ENCODE measurements at places on chromosomes 13 and 19.

GRCh38 chr13:26257049-26257448 is 3.1 kb downstream of the CDK8 start:
- DNase-seq, result no peak

DNA sequence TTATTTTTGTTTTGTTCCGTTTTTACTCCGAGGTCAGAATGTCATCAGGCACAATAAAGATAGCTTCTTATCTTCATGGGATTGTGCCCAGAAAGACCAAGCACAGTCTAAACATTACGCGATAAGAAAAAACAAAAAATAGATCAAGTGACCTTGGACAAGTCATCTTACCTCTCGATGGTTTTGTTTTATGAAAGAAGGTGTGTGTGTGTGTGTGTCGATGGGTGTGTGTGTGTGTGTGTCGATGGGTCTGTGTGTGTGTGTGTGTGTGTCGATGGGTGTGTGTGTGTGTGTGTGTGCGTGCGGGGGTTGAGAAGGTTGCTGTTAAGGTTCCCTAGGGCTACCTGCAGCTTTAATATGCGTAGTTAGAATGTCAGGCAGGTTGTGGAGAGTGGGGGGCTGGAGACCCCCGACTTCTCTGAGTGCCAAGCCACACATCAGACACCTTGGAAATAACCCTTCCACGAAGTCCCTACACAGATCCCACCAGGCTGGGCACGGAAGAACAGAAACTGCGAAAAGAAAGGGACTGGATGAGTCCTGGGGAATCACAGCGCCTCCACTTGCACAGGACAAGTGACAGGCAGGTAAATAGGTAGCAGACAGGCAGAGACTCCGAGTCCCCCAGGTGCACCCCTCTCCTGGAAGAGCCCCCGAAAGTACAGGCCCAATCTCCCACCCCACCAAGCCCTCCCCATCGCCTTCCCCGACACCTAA is 458 bp upstream of the ATP8A2 start:
- no peak for DNase-seq

GRCh38 chr19:1418951-1419738 is 11.8 kb downstream of the DAZAP1 start:
- no peak for DNase-seq

- DNase-seq, result no peak
These were observed 4.9 kb upstream of the ERCC1 start for GRCh38 chr19:45428384-45429231.

DNA sequence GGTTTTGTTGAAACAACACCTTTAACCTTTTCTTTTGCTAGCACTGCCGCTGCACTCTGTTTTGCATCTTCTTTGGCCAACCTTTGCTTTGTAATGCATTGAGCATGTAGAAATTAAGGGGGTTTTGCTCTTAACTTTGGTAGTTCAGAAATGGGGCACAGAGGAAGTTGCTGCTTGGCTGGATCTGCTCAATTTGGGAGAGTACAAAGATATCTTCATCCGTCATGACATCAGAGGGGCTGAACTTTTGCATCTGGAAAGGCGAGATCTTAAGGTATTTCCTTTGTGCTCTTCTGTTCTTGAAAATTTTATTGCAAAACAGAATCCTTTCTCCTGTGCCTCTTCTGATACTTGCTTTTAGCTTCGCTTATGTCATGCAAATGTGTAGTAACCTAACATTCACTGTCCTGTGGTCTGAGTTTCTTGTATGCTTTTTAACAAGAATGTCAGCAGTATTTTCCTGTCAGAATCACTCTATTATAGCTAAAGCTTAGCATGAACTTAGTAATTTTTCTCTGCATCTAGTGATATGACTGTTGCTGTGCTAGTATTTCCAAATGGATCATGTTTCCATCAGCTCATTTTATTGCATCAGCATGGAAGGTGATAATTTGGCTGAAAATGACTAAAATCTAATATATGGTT is 50.7 kb upstream of the AKAP11 start:
- DNase-seq, result no peak

DNA sequence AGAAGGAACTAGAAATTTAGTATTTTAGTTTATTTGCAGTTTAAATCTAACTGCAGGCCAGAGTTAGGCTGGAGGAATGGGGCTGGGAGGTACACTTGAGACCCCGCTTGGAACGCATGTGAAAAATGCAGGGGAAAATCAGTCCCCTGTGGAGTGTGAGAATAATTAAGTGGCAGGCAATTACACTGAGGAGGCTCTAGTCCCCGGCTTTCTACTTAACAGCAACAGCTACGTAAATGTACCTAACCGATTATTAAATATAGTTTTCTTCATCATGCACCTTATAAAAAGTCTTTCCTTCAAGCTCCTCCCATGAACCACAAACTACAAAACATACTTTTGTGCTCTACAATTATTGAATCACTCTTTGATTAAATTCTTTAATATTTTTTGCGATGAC is 804 bp downstream of the ZNF708 start:
- peak; percentile 2 for DNase-seq

DNA sequence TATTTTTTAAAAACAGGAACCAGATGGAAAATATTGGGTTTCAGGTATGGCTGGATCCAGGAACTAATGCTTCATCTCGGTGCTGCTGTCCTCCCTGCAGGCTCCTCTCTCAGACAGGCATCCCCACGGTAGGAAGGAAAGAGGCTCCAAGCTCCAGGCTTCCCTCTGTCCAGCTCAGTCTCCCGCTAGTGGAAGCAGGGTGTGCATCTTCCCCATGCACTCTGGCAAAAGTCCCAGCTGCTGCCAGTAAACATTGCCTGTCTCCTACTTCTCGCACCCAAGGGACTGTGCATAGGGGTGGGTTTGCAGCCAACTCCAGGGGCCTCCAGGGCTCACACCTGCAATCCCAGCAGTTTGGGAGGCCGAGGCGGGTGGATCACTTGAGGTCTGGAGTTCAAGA is 29.2 kb downstream of the IL12RB1 start:
- DNase-seq, result no peak

- peak; percentile 75 for DNase-seq
These were observed 22.8 kb upstream of the CD70 start for GRCh38 chr19:6613711-6614110.

- DNase-seq, result no peak
These were observed 2.1 kb downstream of the DNAJB1 start for GRCh38 chr19:14516048-14516534.

- no peak for DNase-seq
These were observed 101.9 kb downstream of the PTPRS start for GRCh38 chr19:5238700-5239099.

- peak; percentile 96 for DNase-seq
These were observed 67.1 kb downstream of the RASA3 start for GRCh38 chr13:114065141-114065925.

GRCh38 chr19:18843960-18844359 is 12.2 kb downstream of the UPF1 start:
- DNase-seq, result no peak

DNA sequence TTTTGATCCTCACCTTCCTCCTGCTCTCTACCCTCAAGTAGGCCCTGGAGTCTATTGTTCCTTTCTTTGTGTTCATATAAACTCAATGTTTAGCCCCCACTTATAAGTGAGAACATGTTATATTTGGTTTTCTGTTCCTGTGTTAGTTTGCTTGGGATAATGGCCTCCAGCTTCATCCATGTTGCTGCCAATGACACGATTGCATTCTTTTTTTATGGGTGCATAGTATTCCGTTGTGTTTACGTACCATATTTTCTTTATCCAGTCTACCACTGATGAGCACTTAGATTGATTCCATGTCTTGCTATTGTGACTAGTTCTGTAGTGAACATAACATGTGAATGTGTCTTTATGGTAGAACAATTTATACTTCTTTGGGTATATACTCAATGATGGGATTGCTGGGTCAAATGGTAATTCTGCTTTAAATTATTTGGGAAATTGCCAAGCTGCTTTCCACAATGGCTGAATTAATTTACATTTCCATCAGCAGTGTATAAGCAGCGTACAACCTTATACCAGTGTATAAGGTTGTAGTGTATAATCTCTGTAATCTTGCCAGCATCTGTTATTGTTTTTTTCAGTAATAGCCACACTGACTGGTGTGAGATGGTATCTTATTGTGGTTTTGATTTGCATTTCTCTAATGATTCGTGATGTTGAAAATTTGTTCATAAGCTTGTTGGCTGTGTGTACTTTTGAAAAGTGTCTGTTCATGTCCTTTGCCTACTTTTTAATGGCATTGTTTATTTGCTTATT is 288.9 kb downstream of the KCNRG start:
- DNase-seq, result no peak

DNA sequence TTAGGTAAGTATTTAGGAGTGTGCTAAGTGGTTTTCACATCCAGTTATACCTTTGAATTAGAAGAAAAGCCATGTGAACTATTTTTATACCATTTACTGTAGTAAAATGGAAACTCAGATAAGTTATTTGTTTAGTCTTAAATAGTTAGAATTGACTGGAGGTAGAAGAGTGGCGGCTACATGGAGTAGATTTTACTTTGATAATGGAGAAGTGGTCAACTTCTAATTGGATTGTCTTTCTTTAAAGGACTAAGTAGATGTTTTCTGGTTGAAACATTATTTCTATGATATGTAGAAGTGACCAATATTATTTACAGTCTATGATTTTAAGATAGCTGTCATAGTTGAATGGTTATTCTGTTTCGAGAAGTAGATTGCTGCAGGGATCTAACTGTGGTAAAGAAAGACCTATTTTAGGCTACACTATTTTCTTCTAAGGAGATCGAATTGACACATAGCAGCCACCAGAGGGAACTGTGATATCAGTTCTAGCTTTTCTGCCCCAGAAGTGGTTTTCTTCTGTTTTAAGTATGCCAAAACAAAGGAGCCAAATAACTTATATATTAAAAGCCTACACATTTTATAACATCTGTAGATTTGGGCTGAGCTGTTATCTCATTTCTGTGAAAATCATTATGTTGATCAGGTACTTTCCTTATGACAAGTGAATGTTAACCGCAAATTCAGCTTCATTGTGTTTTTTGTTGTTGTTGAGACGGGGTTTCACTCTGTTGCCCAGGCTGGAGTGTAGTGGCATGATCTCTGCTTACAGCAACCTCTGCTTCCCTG is 26.1 kb downstream of the ZMYM2 start:
- DNase-seq, result peak; percentile 29

DNA sequence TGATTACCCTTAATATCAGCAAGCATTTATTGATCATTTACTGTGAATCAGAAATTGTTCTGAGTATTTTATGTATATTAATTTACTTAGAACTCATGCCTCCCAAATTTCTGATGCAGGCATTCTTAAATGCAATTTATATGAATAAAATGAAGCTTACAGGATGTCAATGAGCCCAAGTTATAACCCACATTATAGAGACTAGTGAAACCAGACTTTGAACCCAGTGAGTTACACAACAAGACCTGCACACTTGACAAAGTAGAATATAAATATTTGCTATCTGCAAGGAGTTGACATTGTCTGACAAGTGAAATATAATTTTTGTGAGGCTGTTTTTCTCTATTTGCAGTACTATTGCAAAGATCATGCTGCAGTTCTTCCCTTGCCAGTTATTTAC is 656.0 kb downstream of the GPC5 start:
- DNase-seq, result no peak

DNA sequence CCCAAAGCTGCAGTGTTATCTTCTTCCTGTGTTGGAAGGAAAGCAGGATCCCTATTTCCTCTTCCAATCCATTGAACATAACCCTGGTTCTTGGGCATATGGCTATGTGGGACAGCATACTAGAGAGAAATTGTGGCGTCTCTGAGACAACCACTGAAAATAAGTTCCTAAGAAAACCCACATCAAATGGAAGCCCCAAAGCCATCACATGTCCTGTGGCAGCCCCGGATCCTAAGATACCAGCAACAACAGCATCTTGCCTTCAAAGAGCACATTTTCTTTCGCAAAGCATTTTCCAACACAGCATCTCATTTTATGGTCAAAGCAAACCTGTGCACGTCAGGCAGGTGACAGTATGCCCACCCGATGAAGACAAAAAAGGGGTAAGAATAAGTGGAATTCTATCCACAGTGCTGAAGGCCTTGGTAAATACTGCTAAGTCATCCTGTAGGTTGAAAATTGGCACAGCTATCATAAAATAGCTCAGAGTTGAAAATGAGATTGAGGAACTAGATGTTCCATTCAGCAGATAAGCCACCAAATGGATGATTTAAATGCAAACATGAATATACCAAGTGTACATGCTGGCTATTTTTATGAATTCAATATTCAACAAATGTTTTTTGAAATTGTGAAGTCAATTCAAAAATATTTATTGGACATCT is 232.2 kb downstream of the DLEU7 start:
- no peak for DNase-seq
